ENCODE measurements at places on chromosomes 3 and 15.

GRCh38 chr3:172698631-172699030 lies 12.2 kb downstream of the NCEH1 start:
- no peak for DNase-seq

- DNase-seq = no peak
These were observed 79.8 kb downstream of the EPHB1 start for GRCh38 chr3:134874737-134875413.

GRCh38 chr3:127953091-127954035 lies 38.3 kb downstream of the KBTBD12 start:
- no peak for DNase-seq

GRCh38 chr15:81908111-81908510 lies 137.7 kb downstream of the MEX3B start:
- DNase-seq = no peak

GRCh38 chr3:178505832-178506231 lies 30.4 kb upstream of the KCNMB2 start:
- DNase-seq = no peak

DNA sequence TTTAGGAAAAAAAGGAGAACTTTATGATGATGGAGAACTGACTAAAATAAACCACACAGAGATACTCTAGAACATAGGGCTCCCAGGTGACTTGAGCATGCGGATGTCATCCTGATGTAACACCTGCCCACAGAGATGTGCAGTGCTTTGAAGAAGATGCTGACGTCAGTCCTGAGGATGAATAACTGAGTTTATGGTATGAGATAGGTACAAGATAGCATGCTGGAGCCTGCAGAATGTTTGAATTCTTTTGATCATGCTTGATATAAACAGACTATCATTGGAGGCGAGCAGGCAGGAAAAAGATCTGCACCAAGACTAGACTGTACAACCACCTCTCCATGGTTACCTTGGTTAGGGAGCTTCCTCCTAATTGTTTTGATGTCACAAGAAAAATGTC lies 12.4 kb downstream of the CCR4 start:
- DNase-seq = no peak

- no peak for DNase-seq
These were observed 495.9 kb upstream of the GOLIM4 start for GRCh38 chr3:168591587-168591986.

GRCh38 chr15:63968700-63969099 lies 77.6 kb downstream of the DAPK2 start:
- DNase-seq = no peak

DNA sequence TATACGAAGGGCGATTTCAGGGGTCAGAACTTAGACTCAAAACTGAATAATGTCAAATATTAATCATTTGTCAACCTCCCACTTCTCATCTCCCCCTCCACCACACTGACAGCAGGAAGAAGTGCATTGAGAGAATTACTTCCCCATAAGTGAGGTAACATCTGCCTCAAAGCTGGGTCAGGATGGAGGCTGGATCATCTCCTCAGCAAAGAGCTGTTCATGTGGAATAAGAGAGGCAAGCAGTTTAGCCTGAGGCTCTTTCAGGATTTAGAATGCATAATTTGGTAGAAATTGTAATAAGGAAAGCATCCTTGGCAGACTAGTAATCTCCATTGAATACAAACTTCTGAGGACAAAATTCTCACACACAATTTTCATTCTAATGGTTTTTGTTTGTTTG lies 512.1 kb downstream of the ROBO1 start:
- DNase-seq = no peak

- no peak for DNase-seq
These were observed 47.6 kb upstream of the CD200R1L start for GRCh38 chr3:112894258-112894657.

DNA sequence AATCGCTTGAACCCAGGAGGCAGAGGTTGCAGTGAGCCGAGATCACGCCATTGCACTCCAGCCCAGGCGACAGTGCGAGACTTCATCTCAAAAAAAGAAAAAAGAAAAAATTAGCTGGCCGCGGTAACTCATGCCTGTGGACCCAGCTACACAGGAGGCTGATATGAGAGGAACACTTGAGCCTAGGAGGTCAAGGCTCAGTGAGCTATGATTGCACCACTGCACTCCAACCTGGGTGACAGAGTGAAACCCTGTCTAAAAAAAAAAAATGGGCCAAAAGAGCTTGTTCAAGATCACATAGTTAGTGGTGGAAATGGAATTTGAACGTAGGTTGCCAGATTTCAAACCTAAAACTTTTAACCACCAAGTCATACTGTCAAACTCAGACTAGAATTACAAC lies 46.2 kb upstream of the PPP4R2 start:
- no peak for DNase-seq

GRCh38 chr3:109924196-109924595 lies 586.9 kb upstream of the DPPA4 start:
- no peak for DNase-seq

DNA sequence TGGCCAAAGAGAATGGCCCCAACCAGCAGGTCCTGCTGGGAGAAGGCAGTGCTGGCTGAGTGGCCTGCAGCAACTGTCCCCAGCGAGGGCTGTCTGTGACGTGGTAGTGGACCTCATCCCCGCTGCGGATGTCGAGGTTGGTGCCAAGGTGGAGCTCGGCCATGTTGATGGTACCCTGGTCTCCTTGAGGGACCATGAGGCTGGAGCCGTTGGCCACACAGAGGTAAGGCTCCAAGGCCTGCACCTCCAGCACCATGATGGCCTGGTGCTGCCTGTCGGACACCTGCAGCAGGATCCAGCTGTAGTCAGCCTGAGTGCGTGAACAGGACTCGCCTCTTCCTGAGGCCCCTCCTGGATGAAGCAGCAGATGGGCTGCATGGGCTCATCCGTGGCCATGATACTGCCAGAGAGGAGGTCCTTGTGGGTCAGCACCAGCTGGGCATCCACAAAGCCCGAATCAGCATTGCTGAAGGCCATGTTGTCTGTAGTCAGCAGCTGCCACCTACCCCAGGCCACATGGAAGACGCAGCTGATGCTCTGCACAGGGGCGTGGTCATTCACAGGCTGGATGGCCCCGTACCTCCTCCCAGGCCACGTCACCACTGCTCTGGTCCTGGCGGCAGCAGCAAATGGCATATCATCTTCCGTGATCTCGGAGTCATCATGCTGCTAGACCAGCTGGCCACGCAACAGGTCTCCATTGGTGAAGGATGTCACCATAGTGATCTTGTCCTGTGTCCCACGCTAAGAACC lies 167.5 kb downstream of the GOLGA6L4 start:
- DNase-seq = no peak

DNA sequence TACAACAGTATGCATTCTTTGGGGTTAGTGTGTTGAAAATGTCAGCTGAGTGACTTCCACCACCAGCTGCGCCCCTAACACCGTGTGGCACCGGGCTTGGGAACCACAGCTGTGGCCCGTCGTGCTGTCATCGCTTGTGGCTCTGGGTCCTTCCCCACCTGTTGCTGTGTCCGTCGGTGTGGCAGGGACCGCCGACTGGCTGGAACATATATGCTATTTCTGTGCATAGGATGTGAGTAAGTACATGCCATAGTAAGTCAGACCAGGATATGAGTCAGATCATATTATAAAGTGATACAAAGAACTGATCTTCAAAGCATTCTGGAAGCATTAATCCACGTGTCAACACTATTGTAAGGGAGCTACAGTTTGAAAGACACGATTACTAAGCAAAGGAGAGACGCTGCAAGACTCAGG lies 31.9 kb downstream of the EHD4 start:
- no peak for DNase-seq

- no peak for DNase-seq
These were observed 30.2 kb downstream of the FAM174B start for GRCh38 chr15:92625251-92625980.

DNA sequence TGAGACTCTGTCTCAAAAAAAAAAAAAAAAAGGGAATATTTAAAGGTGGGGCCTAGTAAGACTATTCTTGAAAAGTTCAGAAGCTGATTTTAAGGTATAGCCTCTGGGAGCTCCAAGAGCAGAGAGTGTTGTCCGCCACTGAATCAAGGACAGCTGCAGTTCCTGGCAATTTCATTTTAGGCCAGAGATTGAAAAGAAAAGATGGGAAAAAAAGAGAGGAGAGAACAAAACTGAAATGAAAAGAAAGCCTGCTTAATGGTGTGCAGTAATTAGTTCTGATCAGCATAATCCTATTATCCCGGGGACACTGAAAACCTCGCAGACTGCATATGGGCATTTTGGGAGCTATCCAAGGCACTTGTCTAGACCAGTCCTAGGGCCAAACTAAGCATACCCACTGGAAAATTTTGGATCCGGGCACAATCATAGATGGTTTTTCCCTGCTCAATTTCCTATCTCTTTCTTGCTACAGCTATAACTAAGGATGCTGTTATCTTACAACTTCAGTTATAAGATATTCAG lies 43.2 kb downstream of the EHHADH start:
- no peak for DNase-seq

GRCh38 chr15:29776859-29777258 lies 45.4 kb downstream of the TJP1 start:
- DNase-seq = no peak

GRCh38 chr3:131903988-131904415 lies 130.8 kb downstream of the CPNE4 start:
- no peak for DNase-seq
